MV-4-11 (cell line): ENCODE measurements at places on chromosomes 11 and 22.

DNA sequence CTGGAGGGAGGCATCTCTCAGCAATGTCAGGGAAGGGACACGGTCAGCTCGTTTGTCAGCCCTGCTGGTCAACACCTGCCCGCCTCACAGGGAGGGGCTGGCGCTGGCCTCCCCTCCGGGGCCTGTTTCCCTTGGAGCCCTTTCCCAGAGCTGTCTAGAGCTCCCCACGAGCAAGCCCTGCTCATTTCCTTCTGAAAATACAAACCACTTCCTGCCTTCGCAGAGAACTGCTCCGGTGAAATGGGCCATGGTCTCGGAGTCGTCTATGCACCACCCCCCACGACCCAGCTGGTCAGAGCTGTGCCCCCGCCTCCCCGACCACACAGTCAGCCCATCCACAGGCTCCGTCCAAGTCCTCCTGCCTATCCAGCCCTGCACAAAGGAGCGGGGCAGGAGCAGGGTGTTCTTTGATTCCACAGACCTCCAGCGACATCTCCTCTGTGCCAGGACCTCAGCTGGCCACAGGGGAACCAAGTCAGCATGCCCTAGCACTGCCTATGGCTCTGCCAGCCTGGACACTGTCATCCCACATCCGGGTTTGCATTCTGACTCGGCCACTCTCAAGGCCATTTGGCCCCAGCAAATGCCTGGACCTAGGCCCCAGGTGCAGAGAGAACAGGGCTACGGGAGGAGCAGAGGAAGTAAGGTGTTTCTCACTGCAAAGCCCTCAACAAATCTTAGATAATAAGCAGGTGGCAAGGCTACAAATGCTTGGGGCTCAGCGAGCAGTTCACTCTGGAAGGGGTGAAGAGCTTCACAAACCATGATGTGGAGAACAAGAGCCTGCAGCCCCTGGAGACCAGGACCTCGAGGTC lies 82.1 kb upstream of the WNT11 start:
- no peak for DNase-seq

DNA sequence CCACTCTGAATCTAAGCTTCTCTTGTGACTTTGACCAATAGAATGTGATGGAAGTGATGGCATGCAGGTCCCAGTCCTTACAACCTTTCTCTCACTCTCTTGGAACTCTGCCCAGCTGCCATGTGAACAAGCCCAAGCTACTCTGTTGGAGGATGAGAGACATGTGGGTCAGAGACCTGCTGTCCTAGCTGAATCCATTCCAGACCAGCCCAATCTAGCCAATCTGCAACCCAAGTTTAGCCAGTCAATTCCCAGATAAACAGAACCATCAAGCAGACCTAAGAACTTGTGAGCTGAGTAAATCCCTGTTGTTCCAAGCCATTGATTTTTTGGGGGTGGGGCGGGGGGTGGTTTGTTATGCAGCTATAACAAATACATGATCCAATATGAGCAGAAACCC lies 69.2 kb upstream of the GRK3 start:
- no peak for DNase-seq

DNA sequence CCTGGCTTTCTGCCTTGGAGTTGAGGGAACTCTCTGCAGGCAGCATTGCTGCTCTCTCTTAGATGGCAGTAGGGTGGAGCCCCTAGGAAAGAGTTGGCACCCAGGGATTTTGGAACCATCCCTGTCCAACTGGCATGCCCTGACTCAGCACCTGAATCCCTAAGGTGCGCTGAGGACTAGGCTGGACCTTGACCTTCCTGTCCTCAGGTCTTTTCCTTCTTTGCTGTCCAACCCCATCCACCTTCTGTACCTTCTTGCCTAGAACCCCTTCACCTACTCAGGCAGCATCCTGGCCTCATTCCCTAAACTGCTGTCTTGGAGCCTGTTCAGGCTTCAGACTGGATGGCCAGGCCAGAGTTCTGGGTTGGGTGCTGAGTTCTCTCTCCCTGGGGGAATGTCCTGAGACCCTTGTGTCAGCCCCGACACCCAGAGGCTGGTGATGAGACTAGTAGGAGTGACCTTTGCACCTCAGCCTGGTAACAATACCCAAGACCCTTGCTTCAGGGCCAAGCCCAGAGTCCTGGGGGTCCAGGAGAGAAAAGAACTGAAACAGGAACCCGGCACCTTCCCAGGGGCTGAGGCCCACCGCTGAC lies 2.5 kb upstream of the POLD4 start:
- no peak for DNase-seq

DNA sequence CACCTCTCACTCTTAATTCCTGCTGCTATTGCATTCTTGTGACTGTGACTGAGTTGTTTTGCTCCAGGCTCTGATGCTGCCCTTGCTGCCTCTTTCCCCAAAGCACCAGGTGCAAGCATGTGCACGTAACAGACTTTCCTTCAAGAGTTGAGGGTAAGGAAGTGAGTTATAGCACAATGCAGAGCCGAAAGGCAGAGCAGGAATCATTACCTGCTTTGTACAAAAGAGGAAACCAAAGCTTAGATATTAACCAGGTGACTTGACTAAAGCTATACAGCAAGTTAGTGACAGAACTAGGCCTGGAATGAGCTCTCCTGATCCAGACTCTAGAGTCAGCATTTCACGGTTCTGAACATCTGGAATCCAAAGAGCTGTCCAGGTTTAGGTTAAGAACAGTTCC lies 33.6 kb downstream of the NEU3 start:
- DNase-seq: no peak

DNA sequence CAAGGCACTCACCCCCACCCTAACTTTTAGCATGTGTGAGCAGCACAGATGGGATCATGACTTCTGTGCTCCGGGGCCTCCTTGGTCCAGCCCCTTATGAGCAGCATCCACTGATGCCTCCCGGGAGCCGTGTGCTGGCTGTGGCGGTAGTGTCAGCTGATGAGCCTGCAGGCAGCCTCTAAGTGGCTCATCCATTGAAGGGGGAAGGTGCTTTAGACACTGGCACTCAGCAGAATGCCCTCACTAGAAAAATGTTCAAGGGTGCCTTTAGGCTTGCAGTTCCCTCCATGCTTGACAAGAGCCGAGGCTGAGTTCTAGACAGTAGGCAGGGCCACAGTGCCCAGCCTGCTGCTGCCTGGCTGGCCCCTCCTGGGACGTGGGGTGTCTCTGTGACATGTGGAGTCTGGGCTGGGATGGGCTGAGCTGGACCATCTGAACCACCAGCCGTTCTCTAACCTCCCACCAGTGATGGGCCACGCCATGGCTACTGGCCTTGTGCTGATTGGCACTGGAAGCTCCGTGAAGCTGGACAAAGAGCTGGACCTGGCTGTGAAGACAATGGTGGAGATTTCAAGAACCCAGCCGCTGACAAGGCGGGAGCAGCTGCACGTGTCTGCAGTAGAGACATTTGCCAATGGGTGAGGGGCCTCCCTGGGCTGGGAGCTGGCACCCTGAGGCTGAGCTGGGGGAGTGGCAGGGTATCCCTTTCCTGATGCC lies 5.8 kb downstream of the TTC38 start:
- DNase-seq: no peak
